Non-pigmented ciliary epithelial cell (primary cell): ENCODE measurements at places on chromosomes 3 and 15.

DNA sequence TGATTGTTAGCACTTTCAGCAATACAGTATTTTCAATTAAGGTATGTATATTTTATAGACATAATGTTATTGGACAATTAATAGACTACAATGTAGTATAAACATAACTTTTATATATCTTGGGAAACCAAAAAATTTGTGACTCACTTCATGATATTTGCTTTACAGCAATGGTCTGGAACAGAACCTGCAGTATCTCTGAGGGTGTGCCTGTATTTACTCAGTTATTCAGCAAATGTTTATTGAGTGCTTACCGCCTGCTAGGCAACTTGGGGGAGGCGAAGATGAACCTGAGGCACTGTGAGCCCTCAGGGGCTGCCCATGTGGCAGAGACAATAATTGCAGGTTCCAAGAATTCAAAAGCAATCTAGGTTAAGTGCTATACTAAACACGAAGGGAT, 144.8 kb downstream of the GABRB3 start:
- no peak for DNase-seq

GRCh38 chr3:46202535-46202934, 5.6 kb downstream of the CCR1 start:
- no peak for DNase-seq

DNA sequence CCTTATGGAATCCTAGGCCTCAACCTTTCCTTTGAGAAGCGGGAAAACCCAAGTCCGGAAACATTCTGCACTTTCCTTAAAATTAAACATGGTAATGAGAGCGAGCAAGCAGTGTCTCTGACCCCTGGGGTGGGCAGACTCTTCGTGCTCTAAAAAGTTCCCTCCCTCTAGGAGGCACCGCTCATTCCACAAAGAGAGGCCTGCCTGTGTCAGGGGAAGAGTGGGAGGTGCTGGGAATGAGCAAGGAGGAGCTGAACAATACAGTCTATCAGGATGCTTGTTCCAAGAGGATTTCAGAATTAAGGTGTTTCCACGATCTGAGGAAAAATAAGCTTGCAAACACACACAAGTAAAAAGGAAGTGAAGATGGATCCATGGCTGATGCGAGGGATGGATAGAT, 6.0 kb upstream of the RLBP1 start:
- no peak for DNase-seq

DNA sequence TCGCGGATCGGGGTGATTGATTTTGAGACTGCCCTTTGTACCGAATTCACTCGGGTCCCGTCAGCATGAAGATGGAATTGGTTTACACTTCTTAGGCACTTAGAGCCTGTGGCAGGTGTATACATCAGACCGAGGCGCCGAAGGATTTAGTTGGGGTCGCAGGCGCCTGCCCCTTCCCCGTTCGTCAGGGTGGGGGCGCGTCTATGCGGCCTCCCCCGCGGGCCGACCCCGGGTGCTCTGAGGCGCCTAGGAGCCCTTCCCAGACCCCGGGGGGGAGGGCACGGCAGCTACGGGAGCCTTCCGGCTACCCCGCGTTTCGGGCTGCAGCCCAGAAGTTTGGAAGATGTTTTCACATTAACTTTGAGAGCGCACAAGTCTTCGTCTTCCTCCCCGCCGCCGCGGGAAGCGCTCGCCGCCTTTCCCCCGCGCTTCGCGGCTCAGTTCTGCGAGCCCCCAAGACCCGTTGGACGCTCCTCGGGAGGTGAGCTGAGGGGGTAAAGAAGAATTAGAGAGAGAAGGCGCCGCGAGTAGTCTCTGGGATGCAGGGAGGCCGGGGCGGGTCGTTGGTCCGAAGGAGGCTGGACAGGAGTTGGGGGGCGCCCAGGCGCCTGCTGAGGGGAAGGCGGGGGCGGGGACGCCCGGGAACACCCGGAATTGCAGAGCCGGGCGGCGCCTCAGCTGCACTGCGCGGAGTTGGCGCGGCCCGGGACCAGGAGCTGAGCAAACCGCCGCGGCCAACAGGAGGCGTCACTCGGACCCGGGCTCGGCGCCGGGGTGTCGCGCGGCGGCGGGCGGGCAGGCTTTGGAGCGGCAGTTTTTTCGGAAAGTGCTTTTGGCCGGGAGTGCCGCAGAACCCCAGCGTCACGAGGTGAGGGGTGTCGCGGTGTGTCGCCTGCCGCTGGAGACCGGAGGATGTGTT, 780 bp downstream of the TIPARP start:
- no peak for DNase-seq

DNA sequence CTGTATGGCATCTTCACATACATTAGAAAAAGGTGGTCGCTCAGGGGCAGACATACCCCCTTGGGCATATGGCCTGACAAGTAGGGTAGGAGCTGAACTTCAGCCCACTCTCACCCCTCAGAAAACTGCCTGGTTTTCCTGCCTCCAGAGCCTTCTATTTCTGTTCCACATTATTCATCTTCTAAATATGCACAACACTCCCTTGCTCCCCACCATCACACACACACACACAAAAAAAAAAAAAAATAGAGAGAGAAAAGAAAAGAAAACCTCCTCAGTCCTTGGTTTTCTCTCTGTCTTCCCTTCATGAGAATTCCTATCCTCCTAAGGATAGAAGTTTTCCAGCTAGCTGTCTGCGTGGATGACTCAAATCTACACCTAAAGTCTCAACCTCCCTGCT, 5.6 kb upstream of the ROPN1 start:
- no peak for DNase-seq

- DNase-seq, result no peak
Measured at GRCh38 chr15:36585774-36586173, 6.3 kb downstream of the CDIN1 start.
